ENCODE measurements at places on chromosomes 16 and 17.
A peak's percentile ranks its signal among the peaks of the same experiment; 100 is the strongest.

GRCh38 chr16:89174877-89175276 is 3.3 kb downstream of the CDH15 start:
- DNase-seq = no peak

DNA sequence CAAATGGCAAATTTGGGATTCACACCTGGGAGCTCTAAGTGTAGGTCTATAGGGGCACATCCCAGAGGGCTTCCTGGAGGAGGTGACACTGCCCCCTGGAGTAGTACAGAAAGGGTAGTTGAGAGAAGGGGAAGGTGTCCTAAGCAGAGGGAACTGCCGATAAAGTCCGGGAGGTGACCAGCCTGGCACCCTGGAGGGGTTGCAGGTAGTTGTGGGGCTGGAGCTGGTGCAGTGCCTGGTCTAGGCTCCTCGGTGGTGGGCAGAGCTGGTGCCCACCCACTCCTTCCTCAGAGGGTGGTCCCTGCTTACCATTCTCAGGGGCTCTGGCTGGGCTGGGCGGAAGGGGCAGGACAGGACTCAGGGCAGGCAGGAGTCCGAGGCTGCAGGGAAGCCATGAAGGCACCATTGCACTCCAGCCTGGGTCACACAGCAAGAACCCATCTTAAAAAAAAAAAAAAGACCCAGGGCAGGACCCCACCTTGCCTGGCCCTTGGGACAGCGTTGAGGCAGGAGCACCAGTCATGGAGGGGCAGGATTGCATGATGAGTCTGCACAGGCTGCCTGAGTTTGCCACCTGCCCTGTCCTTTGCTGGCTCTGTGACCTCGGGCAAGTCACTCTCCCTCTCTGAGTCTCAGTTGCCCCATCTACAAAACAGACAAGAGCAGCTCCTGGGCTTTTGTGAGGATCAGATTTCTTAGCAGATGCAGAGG is 43.8 kb downstream of the LAT start:
- peak; percentile 21 for DNase-seq

DNA sequence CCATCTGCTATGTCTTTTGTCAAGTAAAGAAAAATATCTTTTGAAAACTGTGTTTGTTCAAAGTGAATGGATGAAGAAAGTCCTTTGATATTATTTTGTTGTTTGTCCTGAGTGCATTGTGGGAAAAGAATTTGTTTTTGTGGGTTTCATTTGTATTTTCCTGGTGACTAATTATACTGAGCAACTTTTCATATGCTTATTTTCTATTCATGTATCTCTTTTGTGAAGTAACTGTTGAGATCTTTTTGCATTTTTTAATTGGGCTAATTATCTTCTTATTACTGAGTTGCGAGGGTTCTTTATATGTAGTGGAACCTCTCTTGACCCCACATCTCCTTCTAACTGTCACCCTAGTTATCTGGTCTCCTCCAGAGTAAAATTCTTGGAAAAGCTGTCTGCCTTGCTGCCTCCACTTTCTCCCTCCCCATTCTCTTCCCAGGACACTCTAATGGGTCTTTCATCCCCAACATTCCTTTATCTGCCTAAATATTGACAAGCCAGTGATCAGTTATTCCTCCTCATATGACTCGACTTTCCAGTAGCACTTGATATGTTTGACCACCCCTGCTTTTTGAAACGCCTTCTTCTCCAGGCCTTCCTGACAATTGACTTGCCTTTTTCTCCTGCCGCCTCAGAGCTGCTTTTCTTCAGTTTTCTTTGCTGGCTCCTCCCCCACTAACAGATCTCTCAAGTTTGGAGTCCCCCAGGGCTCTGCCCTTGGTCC is 117.6 kb upstream of the HAS3 start:
- no peak for DNase-seq

GRCh38 chr17:5209396-5209795 is 17.7 kb upstream of the ZNF594 start:
- no peak for DNase-seq

GRCh38 chr17:77881545-77881944 is 77.0 kb upstream of the TNRC6C start:
- peak; percentile 45 for DNase-seq

DNA sequence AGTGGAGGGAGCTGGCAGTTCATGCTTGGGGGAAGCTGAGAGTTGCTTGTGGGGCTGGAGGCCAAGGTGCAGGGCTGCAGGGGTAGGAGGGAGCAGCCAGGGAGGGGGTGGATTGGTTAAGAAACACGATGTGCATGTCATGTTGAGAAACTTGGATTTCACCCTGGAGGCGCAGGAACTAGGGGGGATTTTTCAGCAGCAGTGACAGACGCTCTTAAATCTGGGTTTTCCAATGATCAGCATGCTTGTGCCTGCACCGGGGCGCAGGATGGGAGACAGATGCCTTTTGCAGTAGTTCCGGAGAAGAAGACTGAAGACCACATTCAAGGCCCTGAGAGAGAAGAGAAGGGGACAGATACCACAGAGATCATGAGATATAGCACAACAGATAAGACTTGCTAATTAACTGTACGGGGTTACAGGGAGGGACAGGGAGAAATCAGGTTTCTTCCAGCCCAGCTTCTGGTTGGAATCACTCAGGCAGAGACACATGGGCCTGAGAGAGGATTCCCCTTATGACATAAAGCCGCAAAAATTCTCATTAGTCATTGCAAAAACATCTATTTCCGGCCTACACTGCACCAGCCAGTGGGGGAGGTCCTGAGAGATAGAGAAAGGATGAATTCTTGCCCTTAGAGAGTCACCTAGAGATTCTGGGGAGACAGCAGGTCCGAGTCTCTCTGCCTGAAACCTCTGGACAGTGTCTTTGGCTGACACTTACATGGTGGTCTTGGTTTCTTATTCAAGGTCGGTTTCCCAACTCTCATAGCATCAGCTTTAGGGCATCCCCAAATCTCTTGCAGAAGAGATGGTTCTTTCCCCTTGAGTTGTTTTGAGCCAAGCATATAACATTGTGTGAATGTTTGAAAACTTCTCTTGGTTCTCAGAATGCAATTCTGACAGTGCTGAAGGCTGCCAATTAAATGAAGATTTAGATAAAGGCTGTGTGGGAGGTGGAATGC is 27.1 kb downstream of the CDH13 start:
- DNase-seq = peak; percentile 75

- DNase-seq = no peak
Measured at GRCh38 chr17:55290492-55291113, 25.8 kb downstream of the HLF start.

- peak; percentile 43 for DNase-seq
Measured at GRCh38 chr17:10648956-10649355, 8.2 kb downstream of the MYH3 start.

- no peak for DNase-seq
Measured at GRCh38 chr16:53689636-53690035, 14.0 kb downstream of the RPGRIP1L start.

DNA sequence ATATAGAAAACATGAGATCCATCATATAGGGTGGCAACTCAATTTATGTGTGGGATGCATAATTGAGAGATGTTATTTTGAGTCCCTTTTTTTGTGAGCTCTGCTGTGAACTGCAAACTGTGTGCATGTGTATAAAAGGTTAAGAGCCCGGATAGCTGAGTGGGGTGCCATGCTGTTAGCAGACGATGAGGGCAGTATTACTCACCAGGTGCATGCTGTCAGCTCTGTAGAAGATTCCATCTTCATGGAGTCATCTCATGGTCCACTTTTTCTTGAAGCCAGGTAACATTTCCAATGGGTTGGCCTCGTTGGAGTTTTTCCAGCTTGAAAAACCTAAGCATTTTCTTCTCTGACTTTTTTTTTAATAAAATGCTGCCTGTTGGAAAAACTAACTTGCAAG is 43.0 kb upstream of the RHBDL3 start:
- no peak for DNase-seq

DNA sequence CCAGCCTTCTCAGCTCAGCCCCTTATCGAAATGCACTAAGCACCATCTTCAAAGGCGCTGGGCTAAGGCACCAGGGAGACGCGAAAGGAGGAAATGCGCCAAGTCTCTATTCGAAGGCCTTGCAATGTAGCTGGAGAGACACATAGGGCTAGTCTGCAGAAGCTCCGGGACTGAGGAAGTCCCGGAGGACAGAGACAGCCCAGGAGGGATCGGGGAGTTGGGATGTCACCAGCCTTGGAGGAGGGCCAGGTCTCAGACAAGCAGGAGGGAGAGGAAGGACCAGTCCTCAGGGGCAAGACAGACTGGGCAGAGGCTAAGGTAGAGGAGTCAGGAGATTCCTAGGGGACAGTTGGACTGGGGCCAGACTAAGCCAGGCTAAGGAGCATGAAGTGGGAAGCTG is 8.5 kb downstream of the C17orf100 start:
- DNase-seq = no peak

- DNase-seq = no peak
Measured at GRCh38 chr17:81404558-81405165, 9.4 kb downstream of the BAHCC1 start.

GRCh38 chr17:4560421-4560820 is at the start of gene GGT6:
GGT6 (minus strand) TSS chr17:4560577; CDS start chr17:4560521, 56 bp downstream.
- no peak for DNase-seq

DNA sequence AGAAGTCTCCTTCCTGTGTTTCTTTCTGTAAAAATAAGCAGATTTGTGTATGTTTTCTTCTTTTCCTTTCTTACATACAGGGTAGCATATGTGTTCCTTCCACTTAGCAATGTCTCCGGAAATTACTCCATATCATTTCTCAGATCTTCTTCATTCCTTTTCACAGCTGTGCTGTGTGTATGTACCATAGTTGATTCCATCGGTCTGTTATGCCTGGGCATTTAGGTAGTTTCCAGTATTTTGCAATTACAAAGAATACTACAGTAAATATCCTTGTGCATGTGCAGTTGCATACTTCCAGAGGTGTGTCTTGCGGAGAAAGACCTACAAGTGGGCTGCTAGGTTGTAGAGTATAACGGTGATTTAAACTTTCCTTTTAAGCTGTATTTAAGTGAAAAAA is 69.8 kb downstream of the CLEC16A start:
- DNase-seq = no peak

GRCh38 chr17:27821318-27821717 is 21.0 kb upstream of the NOS2 start:
- no peak for DNase-seq

- DNase-seq = no peak
Measured at GRCh38 chr17:66016231-66016630, 175.7 kb downstream of the CEP112 start.

DNA sequence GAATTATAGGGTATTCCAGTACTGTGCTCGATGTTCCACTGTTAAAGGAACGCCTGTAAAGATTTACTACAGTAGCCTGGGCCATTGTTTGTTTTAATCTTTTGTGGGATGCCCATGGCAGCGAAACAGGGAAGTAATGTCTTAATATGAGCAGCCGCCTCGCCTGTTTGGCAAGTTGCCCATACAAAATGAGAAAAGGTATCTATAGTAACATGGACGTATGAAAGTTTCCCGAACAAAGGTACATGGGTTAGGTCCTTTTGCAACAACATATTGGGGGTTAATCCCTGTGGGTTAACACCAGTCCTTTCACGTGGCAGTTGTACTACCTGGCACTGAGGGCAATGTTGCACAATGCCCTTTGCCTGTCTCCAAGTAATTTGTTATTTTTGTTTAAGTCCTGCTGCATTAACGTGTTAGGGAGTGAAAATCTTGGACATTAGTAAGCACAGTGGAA is 21.1 kb upstream of the TMC5 start:
- no peak for DNase-seq

- DNase-seq = no peak
Measured at GRCh38 chr16:66291833-66292232, 74.7 kb upstream of the CDH5 start.

DNA sequence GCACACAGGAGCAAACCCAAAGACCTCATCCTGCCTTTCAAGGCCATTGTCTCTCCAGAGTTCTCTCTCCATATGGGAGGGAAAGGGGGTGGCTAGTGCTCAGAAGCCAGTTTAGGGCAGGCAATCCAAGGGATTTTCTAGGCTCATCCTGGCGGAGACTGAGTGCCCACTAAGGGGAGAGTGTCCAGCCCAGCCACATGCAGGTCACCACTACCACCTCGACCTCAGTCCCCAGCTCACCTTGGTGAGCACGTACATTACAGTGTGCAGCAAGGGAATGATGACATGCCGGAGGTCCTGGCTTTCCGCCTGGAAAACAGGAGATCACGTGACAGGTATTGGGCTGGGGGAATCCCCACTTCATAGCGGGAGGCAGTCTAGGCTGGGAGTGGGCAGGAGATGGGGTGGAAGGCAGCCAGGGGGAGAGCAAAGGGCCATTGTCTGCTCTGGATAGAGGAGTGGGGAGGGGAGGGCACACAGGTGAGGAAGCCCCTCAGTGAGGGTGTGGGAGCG is 29.9 kb downstream of the PIK3R6 start:
- no peak for DNase-seq

DNA sequence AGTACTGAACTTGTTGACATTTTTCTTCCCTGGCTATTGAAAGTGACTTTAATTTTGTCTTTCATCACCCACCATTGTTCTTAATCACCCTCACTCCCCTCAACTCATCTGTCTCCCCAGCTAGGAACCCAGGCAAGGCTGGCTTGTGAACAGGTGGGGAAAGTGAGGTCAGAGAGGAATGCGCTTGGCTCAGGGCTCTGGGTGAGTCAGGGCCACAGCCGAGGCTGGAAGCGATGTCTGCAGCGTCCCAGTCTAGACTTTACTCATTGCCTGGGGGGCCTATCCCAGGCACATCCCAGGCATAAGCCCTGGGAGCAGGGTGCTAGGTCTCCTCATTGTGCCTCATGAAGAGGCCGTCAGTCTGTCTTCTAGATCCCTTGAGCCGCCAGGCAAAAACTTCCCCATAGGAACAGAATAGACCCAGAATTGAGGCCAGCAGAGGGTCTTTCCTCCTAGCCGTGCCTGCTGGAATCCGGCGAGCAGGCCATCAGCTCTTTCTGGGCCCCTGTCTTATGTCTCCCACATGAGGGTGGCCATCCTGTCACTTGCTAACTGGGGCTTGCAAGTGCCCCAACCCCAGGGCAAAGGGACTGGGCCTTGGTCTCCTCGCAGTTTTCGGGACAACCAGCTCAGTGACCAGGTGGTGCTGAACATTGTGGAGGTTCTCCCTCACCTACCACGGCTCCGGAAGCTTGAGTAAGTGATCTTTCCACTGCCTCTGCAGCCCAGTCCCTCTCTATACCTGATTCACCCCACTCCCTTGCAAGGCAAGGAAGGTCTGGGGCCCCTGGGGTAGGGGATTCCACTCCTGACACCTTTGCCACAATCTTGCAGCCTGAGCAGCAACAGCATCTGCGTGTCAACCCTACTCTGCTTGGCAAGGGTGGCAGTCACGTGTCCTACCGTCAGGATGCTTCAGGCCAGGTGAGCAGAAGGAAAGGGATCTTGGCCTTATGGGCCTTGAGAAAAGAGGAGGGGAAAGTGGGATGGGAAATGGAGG is 40.1 kb downstream of the NLRC5 start:
- DNase-seq = no peak

GRCh38 chr16:14490235-14490634 is 139.8 kb downstream of the PARN start:
- no peak for DNase-seq

- peak; percentile 87 for DNase-seq
Measured at GRCh38 chr17:4072487-4073157, 70.2 kb downstream of the ZZEF1 start.

GRCh38 chr17:74524653-74525464 is 6.4 kb downstream of the CD300LB start:
- DNase-seq = no peak

GRCh38 chr17:64155751-64156544 is 26.0 kb upstream of the ERN1 start:
- peak; percentile 79 for DNase-seq

All from fibroblast of gingiva (primary cell).